ENCODE measurements at places on chromosomes 7 and 10. TPM values are rescaled to one million over a fixed set of nuclear protein-coding genes. Genes with fewer than 3 reads are reported as not detected.

SPOCK2 gene
- polyA plus RNA-seq, result 0.04 TPM

HIP1 gene
- polyA plus RNA-seq, result 6.2 TPM

DNA sequence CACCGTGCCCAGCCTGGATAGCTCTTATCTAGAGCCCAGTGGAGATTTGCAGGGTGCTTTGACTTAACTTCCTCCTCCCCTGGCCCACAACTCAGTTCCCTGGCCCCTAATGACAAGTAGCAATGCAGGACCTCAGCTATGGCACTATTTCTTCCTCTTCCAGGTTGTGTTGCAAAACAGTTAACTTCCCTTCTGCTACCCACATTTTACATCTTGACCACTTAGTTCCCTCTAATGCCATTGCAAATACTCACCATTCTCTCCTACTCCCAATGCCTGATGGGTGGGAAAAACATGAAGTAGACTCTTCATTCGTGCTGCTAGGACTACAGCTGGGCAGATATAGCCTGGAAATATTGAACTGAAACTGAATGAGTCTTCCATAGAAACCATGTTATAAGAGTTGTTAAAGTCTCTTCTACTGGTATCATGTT is 39.1 kb upstream of the FGL2 start:
- peak; percentile 9 for DNase-seq

DNA sequence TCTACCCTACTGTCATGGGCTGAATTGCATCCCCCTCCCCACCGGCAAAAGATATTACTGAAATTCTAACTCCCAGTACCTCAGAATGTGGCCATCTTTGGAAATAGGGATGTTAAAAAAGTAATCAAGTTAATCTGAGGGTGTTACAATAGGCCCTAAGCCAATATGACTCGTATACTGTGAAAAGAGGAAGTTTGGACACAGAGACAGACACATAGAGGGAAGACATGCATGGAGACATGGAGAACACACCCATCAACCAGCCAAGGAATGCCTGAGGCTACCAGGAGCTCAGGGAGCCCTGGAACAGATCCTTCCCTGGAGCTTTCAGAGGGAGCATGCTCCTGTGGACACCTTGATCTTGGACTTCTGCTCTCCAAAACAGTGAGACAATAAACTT is 138.2 kb upstream of the ADO start:
- no peak for DNase-seq

DNA sequence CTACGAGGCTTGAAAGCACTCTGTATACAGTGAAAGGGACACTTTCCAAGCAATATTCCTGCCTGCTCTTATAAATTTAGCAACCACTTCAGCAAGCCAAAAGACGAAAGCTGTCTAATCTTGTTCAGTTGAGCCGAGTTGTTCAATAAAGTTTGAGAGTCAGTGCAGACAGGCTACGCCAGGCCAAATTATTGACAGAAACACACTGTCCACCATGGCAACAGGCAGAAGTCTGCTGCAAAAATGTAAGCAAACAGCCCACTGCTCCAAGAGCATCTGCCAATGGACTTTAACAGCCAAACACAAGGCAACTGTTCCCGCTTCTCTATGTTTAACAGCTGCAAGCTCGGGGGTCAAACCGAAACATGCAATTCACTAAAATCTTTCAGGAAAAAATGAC is 85.7 kb downstream of the GLI3 start:
- DNase-seq, result peak; percentile 33

GRCh38 chr7:84686373-84686772 is 491.8 kb upstream of the SEMA3A start:
- DNase-seq, result peak; percentile 63
